Activated CD4-positive, alpha-beta T cell treated with anti-CD3 and anti-CD28 coated beads for 36 hours (primary cell): ENCODE measurements at places on chromosomes 2 and 18.

- DNase-seq, result peak; percentile 63
Measured at GRCh38 chr2:195543902-195544894, 112.8 kb upstream of the SLC39A10 start.

GRCh38 chr2:229524799-229525198 lies 189.6 kb downstream of the DNER start:
- DNase-seq, result no peak

DNA sequence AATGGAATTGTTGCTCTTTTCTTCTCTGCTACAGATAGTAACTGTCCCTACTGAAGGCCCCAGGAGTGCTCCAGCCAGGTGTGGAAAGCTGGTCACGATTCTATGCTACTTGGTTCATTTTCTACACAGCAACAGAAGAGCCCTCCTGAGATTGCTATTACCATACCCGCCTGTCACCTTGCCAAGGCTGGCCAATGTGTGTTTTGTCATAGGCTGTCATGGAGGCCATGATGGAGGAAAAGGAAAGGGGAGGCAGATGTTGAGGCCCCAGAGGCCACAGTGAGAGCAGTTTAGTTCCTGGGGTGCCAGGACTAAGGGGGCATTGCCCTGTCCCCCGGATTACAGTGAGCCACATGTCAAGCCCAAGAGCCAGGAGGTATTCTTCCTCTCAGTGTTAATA lies 952 bp downstream of the ELMOD3 start:
- DNase-seq, result peak; percentile 24

DNA sequence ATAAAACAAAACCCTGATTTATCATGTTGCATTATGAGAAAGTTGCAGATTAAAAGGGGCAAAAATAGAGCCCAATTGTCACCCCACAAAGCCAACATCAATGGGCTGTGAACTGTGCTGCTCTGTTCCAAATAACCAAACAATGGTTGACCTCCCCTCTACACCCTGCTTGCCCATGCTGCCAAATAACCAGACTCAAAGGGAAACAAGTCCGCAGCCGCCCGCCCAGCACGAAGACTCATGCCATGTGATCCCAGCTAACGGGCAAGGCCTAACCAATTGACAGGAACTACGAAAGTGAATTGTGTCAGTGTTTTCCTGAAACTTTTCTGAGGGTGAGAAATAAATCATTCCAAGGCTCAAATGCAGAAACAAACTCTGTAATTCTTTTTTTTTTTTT lies 97.9 kb upstream of the RIOK3 start:
- no peak for DNase-seq

DNA sequence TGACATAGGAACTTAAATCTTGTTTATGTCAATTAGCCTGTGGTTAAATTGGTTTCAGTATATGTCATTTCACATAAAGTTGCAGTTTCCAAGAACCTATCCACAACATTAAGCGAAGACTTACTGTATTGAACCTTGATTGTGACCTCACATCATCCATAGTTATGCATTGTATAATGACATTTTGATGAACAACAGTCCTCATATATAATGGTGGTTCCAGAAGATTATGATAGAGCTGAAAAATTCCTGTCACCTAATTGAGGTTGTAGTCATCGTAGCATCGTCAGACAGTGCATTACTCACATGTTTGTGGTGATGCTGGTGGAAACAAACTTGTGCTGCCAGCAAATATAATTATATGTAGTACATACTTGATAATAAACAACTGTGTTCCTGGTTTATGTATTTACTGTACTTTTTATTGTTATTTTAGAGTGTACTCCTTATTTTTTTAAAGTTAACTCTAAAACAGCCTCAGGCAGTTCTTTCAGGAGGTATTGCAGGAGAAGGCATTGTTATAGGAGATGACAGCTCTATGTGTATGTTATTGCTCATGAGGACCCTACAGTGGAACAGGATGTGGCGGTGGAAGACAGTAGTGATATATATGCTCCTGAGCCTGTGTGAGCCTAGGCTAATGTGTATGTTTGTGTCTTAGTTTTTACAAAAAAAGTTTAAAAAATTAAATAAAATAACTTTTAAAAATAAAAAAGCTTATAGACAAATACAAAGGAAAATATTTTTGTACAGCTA lies 56.6 kb downstream of the UBE2E3 start:
- peak; percentile 40 for DNase-seq

- DNase-seq, result no peak
Measured at GRCh38 chr2:1619556-1619955, 124.8 kb downstream of the PXDN start.

GRCh38 chr2:111663471-111664274 lies 220.3 kb downstream of the ANAPC1 start:
- no peak for DNase-seq

GRCh38 chr2:109398366-109399015 lies 215.3 kb downstream of the SEPTIN10 start:
- DNase-seq, result no peak

DNA sequence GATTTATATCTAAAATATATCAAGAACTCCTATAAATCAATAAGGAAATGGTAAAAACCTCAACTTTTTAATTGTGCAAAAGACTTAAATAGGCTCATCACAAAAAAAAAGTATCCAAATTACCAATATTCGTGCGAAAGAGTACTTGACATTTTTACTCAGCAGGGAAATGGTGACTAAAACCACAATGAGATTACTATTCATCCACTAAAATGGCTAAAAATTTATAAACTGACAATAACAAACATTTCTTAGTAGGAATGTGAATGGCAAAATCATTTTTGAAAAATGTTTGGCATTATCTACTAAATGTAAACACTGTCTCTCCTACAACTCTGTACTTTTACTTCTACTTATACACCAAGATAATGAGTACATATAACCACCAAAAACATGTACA lies 184.8 kb upstream of the RND3 start:
- DNase-seq, result no peak

DNA sequence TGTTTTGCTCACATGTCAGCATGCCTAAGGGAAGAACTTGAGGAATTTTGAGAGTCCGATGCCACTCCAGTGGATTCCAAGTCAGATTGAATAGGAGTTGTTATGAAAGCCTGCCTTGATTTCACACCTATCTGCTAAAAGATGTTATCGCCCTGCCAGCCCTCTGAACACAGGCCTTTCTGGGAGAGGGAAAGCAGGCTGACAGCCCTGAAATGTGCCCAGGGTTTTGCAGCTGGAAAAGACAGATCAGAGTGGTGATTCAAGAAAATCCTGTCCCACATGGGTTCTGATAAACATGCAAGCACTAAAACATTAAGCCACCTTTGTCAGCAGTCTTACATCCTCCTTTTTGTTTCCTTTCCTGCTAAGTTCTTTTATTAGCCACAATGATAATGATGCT lies 1752.9 kb upstream of the CELF4 start:
- DNase-seq, result no peak

- DNase-seq, result no peak
Measured at GRCh38 chr2:855177-855576, 95.5 kb upstream of the SNTG2 start.

DNA sequence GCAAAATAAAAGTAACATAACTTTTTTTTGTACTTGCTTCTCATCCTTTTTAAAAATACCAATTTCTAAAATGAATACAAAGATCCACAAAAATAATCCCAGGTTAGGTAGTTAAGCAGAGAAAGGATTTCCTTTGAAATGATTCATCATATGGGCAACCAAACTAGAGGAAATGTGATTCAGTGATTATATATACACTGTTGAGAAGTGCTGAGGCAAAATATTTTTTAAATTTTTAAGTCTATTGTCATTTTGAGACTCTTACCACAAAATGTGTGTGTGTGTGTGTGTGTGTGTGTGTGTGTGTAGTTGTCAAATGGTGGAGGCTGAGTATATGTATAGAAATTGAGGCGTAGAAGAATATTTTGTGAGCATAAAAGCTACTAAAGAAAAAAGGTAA lies 1075.3 kb downstream of the LRP1B start:
- no peak for DNase-seq

GRCh38 chr2:75621228-75621627 lies 25.4 kb upstream of the MRPL19 start:
- no peak for DNase-seq

GRCh38 chr2:59096973-59097372 lies 855.8 kb upstream of the FANCL start:
- no peak for DNase-seq

DNA sequence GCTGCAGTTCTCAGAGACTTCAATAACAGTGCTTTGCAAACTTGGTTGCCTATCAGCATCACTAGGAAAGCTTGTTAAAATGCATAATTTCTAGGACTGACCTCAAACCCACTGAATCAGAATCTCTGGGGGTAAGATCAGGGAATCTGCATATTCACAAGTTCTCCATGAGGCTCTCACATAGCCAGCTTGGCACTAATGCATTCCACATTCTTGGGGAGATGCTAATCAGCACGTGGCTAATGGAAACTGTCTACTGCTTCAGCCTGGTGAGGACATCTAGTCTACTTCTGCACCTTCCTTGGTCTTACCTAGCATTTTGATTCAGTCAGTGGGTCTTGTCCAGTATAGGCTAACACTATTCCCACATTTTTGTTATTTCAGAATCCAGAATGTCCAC lies 56.3 kb downstream of the RBKS start:
- DNase-seq, result no peak

GRCh38 chr18:3546106-3546505 lies 96.1 kb downstream of the TGIF1 start:
- no peak for DNase-seq

DNA sequence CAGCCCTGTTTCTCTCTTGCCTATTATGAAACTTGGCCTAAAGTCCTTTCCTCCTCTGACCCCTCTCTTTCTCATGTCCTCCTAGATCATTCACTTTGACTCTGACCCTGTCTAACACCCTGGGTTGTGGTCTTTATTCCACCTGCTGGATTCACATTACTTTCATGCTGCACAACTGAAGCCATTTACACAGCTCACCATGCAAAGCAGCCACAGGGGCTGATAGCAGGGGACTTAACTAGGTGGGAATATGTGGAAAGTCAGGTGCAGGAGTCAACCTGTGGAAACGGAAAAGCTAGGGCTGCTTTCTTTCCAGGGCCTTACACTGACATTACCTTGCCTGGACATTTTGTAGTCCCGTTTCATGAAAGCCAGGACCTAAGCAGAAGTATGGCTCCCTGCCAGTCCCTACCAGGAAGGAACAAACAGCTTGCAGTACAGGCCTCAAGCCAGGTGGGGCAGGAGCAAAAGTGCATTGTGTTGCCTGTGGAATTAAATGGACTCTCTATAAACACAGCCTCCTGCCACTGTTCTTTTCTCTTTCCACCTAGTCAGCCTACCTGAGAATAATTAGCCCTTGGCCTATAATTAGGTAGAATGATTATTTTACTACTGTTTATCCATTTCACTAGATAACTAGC lies 11.8 kb downstream of the MAPRE3 start:
- peak; percentile 42 for DNase-seq

- DNase-seq, result no peak
Measured at GRCh38 chr2:179050755-179051154, 818 bp upstream of the CCDC141 start.

DNA sequence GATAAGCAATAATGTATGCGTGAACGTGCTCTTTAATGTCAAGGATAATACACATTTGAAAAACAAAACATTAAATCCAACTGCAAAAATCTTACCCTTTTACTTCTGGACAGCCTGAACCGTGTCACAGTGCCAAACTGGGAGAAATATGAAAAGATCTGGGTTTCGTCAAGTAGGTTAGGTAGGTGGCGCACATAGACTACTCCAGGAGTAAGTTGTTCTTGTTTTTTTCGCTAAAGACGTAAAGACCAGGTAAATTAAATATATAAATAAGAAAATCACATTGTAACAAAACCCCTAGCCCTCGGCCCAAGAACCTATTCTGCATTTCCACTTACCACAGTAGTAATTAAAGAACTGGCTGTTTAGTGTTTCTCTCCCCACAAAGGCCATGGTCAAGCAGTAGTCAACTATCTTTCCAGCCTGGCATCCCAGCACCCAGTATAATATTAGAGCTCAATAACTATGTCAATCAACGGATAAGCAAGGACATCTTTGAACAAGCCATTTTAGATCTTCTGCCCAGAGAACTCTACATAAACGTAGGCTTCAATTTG lies 1.1 kb downstream of the NIFK start:
- DNase-seq, result no peak

DNA sequence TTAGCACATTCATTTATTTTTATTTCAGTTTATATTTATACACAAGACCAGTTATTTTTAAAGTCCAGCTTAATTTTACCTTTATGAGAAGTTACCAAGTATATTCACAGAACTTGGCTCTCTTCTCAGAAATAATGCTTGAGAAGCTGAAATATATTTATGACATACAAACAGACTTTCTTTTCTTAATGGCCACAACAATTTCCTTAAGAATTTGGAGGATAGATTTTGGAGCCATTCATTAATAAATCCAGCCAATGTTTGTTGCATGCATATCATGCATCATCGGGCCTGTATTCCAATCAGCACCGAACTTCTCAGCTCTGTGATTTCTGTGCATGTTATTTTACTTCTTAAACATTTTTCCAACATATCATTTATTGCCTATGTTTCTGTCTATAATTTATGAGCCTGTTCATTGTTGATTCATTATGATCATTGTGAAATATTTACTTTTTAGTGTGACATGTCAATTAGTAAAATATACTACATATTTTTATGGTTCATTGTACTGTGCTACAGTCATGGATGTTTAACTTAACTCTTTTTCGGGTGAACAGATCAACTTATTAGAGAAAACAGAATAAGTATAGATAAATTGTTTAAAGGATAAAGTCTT lies 3.5 kb downstream of the GULP1 start:
- no peak for DNase-seq

GRCh38 chr18:63303547-63303946 lies 16.0 kb downstream of the BCL2 start:
- DNase-seq, result no peak

DNA sequence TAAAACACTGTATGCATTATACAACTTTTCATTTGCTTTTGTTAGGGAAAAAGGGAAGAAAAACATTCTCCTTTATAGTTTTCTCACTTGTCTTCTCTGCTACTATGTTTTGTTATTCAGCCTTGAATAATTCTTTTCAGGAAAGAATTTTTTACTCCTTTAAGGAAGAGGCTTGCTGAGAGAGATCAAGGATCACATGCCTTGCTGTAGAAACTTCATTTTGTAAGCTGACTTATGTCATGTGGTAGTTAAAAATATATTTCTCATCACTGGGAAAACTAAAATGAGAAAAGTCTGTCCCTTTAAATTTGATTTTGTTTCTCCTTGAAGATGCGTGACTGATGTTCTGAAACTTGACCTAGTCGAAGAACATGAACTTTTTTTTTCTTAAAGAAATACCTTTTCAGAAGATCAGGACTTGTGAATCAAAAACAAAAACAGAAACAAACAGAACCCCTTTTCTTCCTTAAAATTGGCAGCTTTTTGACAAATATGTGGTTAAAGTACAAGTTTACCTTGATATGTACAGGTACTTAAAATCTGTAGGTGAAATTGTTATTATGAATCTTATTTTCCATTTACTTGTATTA lies 145.1 kb downstream of the COMMD1 start:
- DNase-seq, result no peak

DNA sequence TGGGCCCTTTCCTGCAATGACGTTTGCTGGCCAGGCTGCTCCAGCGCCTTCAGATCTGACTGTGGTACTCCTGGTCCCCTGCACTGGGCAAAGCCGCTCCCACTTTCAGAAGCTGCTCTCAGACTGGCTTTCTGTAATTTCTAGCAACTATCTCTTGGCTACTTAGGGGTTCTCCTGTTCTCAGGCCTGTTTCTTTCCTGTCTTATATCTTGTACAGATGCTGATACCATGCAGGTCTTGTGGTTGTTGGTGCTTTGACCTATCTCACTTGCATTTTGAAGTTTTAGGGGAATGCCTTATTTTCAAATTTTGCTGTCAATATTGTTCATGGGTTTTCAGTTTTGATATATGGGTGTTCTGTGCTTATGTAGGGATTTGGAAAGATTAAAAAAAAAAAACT lies 145.8 kb downstream of the CLIP4 start:
- DNase-seq, result no peak

GRCh38 chr2:111900859-111901258 lies 2.5 kb downstream of the MERTK start:
- peak; percentile 24 for DNase-seq
